Tibial nerve (tissue), 4 donors: ENCODE measurements at places on chromosomes 3 and 15. TPM values are rescaled to one million over a fixed set of nuclear protein-coding genes. Genes with fewer than 3 reads are reported as not detected.

DNA sequence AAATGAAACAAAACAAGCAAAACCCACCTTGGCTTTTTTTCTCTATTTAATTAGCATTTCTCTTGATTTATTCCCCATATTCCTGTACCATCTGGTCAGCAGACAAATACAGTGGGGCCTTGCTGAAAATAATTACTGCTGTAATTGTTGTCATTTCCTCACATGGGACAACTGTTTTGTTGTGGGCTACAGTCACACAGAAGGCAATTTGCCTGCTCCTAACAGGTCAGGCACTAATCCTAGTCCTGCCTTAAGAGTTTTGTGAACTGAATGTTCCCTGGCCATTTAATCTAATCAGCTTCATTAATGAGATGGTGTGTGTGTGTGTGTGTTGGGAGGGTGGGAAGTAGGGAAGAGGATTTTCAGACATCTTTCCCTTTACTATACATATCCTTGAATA lies 11.6 kb downstream of the TRPC1 start:
- no peak for DNase-seq
- no peaks in the 10 kb centered on the region for H3K36me3 ChIP-seq
- no peak overlapping the region for H3K4me3 ChIP-seq
- no peaks in the 10 kb centered on the region for H3K4me1 ChIP-seq
- H3K27me3 ChIP-seq = no peaks in the 10 kb centered on the region

LRRN1 gene
- total RNA-seq = 13.3 TPM

AP3S2 gene
- 49.2 TPM for total RNA-seq

LRRK1 gene
- total RNA-seq = 14.1 TPM
